ENCODE measurements at places on chromosomes 2 and 18. TPM values are rescaled to one million over a fixed set of nuclear protein-coding genes. Genes with fewer than 3 reads are reported as not detected.

Gene BMP10
- total RNA-seq, result not detected

Gene AOX1
- 4.7 TPM for total RNA-seq

Gene ECEL1
- total RNA-seq, result not detected

Gene EN1
- not detected for total RNA-seq

Gene PLCD4
- total RNA-seq, result 1.3 TPM

Gene GAREM2
- 0.72 TPM for total RNA-seq

Gene PCARE
- not detected for total RNA-seq

Gene HOXD1
- total RNA-seq, result 1.7 TPM

Gene MALT1
- 68.0 TPM for total RNA-seq

Gene CABYR
- total RNA-seq, result 1.9 TPM

Gene C2orf78
- not detected for total RNA-seq

Gene LRRTM4
- total RNA-seq, result not detected

Gene SF3B6
- 212 TPM for total RNA-seq

Gene KCNG2
- not detected for total RNA-seq

Gene RBFA
- total RNA-seq, result 34.7 TPM

Gene STPG4
- not detected for total RNA-seq

Gene UPP2
- not detected for total RNA-seq

Gene IL36A
- 3.0 TPM for total RNA-seq

Gene SLC5A7
- total RNA-seq, result not detected

Gene DLX2
- total RNA-seq, result under 0.01 TPM

Gene FEV
- not detected for total RNA-seq

Gene KIAA2012
- total RNA-seq, result not detected

Gene NFATC1
- total RNA-seq, result 0.72 TPM

Gene ANKRD29
- total RNA-seq, result 14.1 TPM

Gene BBS5
- 2.1 TPM for total RNA-seq

Gene TPO
- not detected for total RNA-seq

Measured in tracheal epithelial cell (primary cell).